ENCODE measurements at places on chromosomes 16 and 17.

DNA sequence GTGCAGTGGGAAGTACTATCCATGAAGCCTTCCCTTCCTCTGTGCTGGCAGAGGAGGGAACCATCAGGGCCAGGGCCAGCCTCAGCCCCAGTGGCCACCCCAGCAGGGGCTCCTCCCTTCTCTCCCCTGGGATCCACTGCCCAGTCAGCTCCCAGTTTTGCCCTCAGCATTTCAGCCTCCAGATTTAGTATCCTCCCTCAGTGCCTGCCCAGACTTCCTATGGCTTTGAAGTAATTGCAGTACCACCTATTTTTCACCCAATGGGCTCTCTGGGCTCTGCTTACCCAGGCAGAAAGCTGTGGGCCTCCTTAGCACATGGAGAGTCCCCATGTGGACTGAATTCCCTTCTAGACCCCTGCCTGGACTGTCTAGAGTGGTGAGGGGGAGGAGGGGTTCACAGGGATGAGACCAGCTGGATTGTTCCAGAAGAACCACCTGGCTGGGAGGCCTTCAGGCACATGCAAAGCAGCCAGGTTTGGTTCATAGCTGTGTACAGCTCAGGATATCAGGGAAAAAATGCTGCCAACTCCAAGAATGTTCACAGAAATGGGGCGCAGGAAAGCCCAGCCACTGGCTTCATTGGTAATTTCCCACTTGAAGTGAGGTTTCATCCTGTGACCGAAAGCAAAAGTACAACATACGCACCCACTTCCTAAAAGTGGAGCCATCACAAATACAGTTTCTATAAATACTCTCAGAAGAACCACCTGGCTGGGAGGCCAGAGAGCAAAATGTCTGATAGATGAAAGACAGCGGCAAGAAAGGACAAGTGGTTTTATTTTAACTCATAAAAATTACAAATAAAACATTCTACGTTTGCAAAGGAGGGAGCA lies 15.2 kb upstream of the HERPUD1 start:
- peak; percentile 47 for DNase-seq

GRCh38 chr17:38705803-38706504 lies 881 bp downstream of the MLLT6 start:
- DNase-seq = peak; percentile 40

DNA sequence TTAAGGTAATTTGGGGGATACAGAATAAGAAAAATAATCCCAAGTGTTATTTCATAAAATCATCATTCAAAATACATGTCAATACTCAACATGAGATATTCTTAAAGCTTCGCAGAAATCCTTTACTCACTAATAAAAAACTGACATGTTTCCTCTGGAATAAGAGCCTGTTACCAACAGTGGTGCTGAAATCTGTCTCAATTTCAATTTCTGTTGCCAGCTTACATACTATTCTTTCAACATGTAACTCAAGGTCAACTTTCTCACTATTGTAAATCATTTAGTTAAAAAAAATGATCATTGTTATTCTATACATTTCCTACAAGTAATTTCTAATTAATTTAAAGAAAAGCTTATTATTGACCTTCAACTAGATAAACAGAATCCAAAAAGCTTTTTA lies 67.9 kb downstream of the CEP95 start:
- DNase-seq = no peak

DNA sequence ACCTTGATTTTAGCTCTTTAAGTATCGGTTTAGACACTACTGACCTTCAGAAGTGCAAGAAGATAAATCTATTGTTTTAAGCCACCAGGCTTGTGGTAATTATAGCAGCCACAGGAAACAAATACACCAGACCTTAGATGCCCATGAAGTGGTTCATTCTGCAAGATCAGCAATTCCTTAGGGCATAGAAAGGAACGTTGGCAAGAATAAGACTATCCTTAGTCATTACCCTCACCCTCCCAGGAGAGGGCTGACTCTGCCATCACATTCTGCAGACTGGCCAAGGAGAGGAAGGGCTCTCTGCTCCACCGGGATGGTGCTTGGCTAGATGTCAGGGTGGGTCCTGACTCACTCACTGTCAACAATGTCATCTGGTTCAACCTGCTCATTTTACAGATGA lies 14.1 kb upstream of the NDEL1 start:
- DNase-seq = no peak

DNA sequence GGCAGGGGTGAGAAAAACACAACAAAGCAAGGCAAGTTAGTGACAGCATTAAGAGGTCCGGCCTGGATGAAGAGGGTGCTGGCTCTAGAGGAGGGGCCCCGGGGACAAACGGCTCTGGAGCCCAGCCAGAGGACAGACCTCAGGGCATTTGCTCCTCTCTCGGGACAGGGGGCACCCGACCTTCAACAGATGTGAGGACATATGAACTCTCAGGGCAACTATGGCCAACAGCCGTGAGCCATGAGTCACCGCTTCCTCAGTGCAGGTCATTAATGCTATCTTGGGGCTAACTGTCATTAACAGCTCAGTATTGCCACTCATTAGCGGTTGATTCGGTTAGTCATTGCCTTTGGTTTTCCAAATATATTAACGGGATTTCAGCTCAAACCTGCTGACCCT lies 9.7 kb upstream of the ARL5C start:
- DNase-seq = no peak

- DNase-seq = no peak
Observed at GRCh38 chr17:44006272-44006597, 1.8 kb downstream of the NAGS start.

- DNase-seq = no peak
Observed at GRCh38 chr16:86074651-86075487, 175.9 kb downstream of the IRF8 start.

GRCh38 chr17:58493506-58493905 lies 5.3 kb upstream of the HSF5 start:
- DNase-seq = no peak
